ENCODE measurements at places on chromosomes 1 and 21.

- peak; percentile 46 for DNase-seq
These were observed 3.5 kb upstream of the FCMR start for GRCh38 chr1:206925106-206925736.

DNA sequence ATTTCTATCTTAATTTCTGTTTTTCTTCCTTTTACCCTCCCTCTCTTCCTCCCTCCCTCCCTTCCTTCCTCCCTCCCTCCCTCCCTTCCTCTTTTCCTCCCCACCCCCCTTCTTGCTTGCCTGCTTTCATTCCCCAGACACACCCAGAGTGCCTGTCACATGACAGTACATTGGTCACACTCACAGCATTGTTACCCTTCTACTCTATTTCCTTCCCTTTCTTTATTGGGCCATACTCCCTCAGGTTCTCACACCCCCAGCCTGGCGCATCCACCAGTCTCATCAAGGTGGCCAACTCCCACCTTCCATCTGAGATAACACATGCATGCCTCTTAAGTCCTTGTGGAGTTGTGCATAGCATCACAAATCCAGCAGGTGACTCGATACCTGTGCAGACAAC, 10.9 kb downstream of the TMPRSS3 start:
- no peak for DNase-seq

GRCh38 chr21:42285569-42286245, 29.5 kb downstream of the TFF3 start:
- no peak for DNase-seq

DNA sequence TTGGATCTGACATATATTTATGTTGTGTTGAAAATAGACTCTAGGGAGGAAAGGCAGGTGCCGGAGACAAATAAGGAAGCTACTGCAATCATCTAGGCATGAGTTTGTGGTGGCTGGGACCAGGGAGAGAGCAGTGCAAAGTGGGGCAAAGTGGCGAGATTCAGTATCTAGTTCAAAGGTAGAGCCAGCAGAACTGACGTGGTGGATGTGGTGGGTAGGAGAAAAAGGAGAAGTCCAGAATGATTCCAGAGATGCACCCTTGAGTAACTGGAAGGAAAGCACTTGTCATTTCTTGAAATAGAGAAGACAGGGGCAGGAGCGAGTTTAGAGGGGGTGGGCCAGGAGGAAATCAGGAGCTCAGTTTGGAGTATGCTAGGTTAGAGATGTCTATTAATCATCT, 275.2 kb downstream of the KAZN start:
- DNase-seq: no peak

DNA sequence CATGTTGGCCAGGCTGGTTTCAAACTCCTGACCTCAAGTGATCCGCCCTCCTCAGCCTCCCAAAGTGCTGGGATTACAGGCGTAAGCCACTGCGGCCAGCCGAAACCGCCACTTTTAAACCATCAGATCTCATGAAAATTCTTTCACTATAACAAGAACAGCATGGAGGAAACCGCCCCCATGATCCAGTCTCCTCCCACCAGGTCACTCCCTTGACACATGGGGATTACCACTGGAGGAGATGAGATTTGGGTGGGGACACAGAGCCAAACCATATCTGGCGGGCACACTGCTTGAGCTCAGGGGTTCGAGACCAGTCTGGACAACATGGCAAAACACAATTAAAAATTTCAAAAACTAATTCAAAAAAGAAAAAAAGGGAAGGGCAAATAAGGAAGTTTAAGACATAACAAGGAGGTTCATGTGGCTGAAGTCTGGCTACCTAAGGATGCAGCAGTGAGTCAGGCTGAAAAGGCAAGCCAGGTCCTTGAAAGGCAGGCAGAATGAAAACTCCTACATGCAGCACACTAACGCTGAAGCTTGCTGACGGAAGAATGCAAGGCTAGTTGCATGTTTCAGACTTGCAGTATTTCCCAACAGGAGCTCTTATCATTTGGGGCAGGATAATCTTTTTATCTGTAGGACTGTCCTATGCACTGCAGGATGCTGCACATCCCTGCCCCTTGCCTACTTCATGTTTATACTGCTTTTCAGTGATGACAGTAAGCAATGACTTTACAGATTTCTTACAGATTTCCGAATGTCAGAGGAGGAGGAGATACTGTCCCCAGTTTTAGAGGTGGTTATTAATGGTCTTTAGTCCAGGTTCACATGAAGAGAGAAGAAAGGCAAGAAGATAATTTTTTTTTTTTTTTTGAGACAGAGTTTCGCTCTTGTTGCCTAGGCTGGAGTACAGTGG, 49.3 kb downstream of the FBXO42 start:
- DNase-seq: no peak

DNA sequence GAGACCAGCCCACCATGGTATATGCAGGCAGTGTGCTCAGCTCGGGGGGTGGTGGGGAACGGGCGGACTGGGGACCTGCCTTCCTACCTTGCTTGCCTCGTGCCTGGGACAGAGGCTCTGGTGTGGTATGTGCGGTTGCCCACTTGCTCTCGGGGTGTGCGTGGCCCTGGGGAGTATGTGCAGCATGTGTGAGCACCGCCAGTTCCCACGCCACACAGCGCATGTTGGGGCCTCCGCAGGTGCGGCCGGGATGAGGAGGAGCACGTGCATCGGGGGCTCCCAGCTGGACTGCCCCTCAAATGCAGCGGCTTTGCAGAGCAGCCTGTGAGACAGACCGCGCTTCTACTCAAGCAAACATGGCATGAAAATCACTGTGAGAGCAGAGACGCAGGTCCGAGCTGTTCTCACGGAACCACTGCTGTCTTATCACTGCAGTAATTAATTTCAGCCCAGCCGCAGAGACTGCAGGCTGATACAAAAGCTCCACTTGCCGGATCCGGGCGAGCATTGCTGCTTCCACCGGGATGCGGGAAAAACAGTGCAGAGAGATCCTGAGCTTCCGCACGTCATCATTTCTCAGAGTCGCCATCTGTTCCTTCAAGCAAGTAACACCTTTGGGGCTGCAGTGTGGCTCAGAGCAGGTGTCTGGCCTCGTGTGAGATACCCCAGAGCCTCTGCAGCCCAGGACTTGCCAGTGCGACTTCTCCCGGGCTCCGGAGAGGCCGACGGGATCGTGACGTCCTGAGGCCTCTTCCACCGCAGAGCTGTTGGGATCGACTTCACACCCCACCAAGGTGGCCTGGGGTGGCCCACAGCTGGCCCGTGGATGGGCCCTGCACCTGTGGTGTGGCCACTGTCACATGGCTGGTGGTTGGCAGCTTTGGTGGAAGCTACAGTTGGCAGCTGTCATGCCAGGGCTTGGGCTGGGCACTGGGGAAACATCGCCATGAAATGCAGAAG, 92.6 kb upstream of the ACTRT2 start:
- no peak for DNase-seq

DNA sequence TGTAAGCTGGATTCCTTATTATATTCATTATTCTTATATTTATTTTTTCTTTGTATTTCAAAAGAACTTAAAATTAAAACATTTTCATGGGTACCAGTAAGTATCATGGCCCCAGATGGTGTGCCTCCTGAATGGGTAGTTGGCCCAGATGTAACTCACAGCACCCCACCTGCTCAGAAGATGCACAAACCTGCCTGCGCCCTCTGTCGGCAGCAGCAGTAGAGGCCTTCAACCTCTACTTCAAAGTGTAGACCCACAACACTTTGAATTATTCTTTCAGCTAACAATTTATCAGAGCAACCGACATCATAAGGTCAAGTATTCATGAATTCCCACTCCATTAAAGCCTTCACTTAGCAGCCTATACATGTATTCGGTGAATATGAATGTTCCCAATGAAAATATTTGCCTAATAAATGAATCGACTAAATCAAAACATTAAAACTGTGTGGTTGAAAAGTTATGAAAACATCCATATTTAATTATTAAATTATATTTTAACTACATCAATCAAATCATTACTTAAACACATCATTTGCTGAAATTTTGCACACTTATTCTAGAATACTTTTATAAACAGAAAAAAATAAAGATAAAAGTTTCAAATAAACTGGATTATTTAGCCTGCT, 25.4 kb downstream of the PIGM start:
- DNase-seq: peak; percentile 68

GRCh38 chr1:147547065-147547464, 5.8 kb downstream of the BCL9 start:
- no peak for DNase-seq

DNA sequence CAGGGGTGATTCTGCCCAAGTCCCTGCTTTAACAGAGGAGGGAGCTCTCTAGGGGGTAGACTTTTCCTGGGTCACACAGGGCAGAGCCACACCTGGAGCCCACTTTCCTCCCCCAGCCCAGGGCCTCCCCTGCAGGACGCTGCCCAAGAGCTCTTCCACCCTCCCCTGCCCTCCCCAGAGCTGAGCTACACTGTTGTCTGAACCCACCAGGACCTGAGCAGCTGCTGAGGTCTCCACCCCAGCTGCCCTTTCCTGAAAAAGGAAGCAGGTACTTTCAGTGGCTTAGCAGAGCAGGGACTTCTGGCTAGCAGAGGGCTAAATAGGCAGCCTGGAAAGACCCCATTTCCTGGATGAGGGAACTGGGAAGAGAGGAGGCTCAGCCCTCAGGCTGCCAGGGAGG, 169.3 kb upstream of the ETV3 start:
- DNase-seq: no peak

- DNase-seq: no peak
These were observed 649 bp downstream of the AHDC1 start for GRCh38 chr1:27603309-27603680.

DNA sequence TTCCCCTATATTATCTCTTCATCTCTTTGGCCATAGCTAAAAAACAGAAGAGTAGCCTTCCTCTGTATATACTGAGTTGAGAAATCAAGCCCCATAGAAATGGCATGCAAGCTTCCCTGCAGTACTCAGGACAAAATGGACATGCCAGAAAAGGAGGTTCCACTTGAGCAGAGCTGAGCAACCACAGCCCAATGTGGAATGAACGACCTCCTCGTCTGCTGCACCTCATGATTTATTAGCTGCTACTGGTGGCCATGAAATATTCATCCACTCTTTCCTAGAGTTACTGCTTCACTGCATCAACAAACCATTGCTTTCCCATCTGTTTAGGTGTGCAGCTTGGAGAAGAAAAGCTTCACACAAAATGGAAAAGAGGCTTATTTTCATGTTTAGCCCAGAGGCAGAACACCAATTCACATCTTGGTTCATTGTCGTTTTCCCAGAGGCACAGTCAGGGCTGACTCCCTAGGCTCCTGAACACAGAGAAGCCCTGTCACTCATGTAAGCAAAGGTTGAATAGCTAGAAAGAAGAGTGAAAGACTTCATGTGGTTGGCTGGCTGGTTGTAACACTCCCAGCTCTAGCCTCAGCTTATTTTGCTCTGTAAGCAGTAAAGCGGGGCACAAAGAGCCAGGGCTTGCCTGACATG, 148.0 kb downstream of the TSEN15 start:
- no peak for DNase-seq

GRCh38 chr1:15345705-15346345, 63.9 kb upstream of the EFHD2 start:
- DNase-seq: peak; percentile 28

DNA sequence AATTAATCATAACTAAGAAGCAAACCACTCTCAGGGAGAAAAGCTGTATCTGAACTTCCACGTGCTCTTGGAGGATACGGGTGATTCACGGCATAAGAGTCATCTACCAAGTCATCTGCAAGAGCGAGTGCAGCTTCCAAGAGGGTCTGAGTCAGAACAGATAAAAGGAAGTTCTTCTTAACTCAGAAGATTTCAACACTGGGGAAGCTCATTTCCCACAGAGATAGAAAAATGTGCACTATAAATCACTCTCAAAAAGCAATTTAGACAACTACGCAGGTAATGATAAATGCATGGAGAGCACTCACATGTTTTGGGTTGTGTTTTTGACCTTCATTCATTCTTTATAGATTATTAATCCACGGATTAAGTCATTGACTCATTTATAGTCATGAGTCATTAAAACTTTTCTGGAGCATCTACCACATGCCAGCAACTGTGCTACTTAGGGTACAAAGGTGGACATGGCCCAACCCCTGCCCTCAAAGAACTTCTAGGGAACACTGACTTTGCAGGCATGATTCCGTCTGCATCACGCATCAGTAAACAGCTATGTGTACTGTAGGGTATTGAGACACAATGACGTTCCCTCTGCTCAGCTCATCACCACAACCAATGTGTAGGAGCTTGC, 20.8 kb downstream of the KCNJ15 start:
- DNase-seq: no peak

DNA sequence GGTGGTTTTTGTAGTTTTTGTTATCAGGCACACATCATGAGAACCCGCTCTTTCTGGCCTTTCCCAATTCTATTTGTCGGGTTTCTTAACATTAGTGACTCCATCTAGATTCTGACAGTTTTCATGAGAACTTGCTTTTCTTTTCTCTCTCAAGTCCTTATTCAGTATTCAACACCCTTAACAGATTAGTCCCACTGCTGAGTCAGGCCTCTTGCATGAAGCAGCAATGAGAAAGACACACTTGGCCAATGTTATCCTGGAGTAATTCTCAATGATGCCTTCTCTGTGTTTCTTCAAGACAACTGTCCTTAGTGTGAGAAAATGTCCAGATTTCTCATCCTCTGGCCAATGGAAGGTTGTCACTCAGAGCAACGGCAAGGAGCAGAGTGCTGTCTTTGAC, 11.3 kb downstream of the FMO2 start:
- DNase-seq: no peak

GRCh38 chr1:175072099-175072951, 4.7 kb downstream of the TNN start:
- DNase-seq: no peak

DNA sequence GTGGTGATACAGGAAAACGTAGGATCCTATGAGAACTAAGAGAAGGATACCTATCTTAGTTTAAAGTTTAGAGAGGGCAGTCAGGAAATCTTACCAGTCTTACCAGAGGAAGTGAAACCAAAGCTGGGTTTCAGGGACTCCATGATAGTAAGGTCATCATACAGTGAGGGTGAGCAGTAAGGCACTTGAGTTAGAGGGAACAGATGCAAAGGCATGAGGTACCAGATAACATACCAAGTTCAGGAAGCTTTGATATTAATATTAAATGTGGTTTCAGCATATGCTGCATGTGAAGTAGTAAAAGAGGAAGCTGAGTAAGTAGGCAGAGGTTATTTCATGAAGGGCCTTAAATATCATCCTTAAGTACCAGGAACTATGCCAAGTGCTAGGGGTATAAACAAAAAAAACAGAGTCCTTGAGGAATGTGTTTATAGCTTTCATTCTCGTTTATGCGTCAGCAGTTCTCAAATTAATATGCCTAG, 16.9 kb downstream of the ATG4C start:
- no peak for DNase-seq

- no peak for DNase-seq
These were observed 858.3 kb upstream of the TMPRSS15 start for GRCh38 chr21:19261731-19262376.

DNA sequence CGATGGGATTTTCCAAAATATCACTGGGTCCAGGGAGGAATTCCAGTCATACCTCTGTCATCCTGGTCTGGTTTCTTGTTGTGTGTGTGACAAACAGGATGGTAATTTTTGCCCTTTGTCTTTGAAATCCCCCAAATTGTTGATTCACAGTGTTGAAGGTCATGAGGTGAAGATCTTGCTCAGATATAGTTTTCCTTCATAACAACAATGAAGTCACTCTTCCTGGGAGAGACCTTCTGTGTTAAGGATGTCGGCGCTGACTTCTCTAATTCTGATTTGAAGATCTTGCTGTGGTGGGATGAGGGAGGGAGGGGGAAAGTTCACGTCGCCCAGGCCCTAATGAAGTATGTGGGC, 32.2 kb upstream of the MPZL1 start:
- DNase-seq: no peak

Data from activated T-cell treated with anti-CD3 and anti-CD28 coated beads for 1 hour (primary cell).